ENCODE measurements at places on chromosomes 5 and 9.
A peak's percentile ranks its signal among the peaks of the same experiment; 100 is the strongest.

- no peak for DNase-seq
Observed at GRCh38 chr5:104019956-104020355, 457.4 kb upstream of the NUDT12 start.

DNA sequence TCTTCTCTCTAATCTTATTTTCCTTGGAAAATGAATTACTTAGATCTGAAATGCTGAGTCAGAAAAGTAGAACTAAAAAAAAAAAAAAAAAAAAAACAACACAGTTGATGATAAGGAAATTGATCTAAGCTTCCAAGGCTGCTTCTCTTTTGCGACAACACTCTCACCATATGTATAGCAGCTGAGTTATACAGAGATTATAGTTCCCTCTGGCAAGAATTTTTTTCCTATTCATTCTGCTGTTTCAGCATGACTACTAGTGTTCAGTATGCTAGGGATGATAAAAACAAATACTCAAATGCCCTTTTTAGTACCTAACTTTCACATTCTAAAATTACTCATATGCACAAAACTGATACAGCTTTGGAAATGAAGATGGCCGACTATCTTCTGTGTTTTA lies 267.3 kb downstream of the MLLT3 start:
- DNase-seq: no peak

DNA sequence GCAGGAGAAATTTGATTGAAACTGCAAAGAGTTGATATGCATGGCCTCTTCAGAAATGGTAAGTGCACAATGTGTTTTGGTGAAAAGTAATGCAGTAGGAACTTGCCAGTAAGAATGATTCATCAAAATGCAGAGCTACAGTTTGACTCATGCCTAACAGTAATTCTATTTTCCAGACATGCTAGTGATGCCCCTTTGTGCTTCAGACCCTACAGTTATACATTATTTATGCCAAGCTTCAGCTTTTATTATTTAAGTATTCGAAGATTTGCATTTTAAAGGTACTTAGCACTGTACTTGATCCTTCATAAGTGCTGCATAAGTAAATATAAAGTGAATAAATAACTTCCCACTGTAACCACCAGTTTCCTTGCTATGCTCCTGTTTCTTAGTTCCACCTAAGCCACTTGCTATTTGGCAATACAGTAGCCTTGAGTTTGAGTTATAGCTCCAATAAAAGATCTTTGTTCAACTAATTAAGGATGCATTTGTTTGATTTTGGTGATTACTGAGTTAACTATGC lies 3.6 kb upstream of the SPATA31E1 start:
- DNase-seq: no peak

DNA sequence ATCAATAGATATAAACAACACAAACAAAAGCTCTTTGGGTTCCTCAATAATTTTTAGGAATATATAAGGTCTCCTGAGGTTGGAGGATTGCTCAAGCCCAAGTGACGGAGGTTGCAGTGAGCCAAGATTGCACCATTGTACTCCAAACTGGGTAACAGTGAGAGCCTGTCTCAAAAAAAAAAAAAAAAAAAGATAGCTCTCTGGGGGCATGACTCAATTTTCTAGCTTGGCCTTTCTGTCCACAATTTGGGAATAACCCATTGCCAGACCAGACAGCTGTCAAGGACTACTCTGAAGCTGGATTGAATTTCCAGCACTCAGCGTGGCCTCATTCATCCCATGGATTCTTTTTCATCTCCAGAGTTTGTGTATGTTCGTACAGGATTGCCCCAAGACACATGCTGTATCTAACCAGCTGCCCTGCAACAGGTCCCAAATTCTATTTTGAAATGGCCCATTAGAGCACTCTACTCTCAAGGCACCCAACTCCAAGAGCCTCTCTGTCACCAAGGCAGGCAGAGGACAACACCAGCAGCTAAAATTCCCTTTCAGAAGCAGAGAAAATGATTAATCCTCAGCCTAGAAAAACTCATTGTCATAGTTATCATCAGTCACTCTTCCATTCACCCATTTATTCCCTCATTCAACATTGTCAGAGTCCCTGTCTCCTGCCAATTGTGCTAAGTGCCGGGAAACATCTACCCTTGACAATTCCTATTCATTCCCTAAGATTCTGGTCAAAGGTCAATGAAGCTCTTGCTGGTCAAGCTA lies 8.7 kb downstream of the FAM193B start:
- DNase-seq: no peak

- DNase-seq: no peak
Observed at GRCh38 chr5:117649821-117650220, 1075.2 kb upstream of the SEMA6A start.

- no peak for DNase-seq
Observed at GRCh38 chr9:89920131-89920530, 315.3 kb downstream of the GADD45G start.

- no peak for DNase-seq
Observed at GRCh38 chr5:2919310-2920018, 168.0 kb upstream of the IRX2 start.

- DNase-seq: no peak
Observed at GRCh38 chr5:125559296-125559695, 812.9 kb upstream of the ZNF608 start.

- no peak for DNase-seq
Observed at GRCh38 chr5:121982893-121983285, 21.1 kb downstream of the SRFBP1 start.

GRCh38 chr5:134935711-134936602 lies 31.0 kb downstream of the PCBD2 start:
- DNase-seq: no peak

GRCh38 chr9:121735793-121736770 lies 84.6 kb downstream of the DAB2IP start:
- DNase-seq: no peak

DNA sequence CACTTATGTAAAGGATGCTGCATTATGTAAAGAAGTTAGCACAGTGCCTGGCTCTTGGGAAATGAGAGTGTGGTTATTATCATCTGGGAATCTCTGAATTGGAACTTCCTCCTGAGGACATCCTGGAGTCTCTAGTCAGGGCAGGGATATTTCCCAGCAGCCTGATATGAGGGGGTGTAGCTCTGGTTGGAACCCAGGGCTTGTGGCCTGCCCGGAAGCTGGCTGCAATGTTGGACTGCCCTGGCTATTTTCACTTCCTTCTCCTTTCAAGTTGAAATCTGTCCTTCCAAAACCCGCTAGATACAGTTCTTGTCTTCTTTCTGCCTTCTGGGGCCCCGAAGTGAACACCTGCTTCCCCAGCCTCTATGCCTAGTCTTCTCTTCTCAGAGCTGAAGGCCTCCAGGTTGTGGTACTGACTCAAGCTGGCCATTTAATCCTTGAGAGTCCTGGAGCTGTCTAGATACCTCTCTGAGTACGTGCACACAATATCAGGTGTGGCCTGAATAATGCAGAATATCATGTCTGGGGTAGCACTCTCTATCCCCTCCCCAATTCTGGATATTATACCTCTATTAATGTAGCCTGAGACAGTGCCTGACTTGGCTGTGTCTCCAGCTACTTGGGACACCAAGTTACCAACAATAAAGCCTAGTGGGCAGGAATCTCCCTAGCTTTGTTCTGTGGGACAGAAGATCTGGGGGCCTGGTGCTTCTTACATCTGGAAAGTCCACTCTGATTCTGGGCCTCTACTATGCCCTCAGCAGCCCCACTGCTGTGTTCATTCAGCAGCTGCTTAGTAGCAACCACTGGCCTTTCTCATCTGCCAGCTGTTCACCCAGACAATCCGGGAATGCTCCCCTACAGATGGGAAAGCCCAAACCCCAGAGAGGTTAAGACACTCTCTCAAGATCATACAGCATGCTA lies 45.0 kb downstream of the SLC6A7 start:
- DNase-seq: no peak

GRCh38 chr5:103232393-103232999 lies 26.1 kb upstream of the MACIR start:
- no peak for DNase-seq

GRCh38 chr9:81410201-81410600 lies 279.1 kb downstream of the TLE1 start:
- no peak for DNase-seq

DNA sequence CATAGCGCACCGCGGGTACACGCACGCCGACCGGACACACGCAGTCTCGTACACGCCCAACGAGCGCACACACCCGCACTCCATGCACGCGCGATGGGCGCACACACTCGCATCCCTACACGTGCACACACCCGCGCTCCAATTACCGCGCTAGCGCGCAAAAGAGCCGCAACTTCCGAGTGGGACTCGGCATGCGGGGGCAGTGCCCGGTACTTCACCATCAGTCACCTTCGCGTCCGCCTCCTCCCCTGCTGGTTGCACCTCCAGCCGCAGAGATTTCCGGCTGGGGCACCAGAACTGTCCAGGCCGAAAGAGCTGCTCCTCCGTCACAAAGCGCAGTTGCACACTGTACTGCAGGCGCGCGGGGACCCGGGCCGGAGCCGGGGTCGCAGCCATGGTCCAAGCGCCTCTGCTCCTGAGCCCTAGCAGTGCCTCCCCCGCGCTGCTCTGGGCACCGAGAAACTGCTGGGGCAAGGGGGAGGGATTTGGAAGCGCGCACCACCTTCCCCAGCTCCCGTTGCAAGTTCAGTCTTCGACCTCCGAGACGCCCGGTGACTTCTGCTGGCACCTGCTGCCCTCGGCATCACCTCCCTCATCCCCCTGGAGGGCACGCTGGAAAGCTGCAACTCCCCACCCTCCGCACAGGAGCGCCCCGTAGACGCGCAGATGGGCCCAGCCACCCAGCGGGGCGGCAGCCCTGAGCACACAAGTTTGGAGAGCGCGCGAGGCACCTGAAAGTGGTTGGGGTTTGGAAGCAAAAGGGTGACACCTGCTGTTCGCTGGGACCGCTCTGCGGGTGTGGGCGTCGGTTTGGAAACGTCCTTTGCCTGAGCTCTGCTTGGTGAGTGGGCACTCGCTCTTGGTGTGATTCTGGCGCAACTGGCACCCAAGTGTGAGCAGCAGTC lies 337.4 kb upstream of the PUM3 start:
- DNase-seq: peak; percentile 34

DNA sequence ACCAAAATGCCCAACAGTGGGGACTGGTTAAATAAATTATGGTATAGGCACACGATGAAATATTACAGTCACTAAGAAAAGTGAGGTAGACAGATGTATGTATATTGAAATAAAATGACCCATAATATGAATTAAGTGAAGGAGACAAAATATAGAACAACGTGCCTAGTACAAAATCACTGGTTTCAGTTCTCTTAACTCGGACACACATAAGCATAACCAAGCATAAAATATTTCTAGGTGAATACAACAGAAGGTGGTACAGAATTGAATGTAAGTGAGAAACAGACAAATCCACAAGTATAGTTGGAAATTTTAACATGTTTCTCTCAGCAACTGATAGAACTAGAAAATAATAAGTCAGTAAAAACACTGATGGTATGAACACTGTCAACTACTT lies 22.0 kb downstream of the PUM3 start:
- no peak for DNase-seq

DNA sequence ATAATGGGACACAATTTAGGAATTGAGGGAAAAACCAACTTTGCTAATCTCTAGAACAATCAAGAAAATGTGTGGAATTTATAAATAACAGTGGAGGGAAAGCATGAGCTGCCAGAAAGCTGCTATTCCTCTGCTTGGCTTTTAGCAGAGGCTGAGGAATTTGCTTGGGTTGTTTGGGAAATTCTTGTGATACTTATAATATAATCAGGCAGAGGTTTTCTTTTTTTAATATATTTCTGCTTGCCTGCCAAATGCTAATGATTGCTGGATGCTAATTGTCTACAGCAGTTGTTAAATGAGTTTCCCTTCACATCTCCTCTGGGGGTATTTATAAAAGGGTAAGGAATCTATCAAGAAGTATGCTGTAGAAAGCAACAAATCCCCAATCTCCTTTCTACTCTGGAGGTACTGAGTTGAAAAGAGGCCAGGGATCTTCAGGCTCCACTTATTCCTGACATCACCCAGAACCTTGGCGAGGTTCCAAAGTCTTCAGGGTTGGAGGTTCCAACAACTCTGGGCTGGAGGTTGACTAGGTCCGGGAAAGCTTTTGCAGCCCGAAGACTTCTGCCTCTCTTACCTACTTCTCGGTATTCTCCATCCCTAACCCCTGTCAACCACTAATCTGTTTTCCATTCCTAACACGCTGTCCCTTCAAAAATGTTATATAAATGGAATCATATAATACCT lies 60.4 kb upstream of the TMED7 start:
- no peak for DNase-seq

- no peak for DNase-seq
Observed at GRCh38 chr9:112489876-112490666, 3.4 kb downstream of the KIAA1958 start.

DNA sequence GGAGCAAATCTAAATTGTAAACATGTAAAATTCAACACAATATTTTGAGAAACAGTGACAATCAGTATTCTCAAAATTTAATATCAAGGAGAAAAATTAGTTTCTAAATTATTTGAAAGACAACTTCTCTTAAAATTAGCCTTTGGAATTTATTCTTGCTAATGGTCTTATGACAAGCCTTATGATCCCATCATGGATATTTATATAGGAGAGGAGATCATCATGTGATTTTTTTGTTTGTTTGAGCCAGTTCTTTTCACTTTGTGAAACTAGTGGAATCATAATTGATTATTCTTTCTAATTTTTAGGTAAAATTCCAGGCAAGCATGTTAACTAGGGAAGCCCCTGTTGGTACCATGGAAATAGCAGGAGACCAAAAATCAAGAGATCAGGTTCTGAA lies 24.7 kb downstream of the DMXL1 start:
- no peak for DNase-seq

DNA sequence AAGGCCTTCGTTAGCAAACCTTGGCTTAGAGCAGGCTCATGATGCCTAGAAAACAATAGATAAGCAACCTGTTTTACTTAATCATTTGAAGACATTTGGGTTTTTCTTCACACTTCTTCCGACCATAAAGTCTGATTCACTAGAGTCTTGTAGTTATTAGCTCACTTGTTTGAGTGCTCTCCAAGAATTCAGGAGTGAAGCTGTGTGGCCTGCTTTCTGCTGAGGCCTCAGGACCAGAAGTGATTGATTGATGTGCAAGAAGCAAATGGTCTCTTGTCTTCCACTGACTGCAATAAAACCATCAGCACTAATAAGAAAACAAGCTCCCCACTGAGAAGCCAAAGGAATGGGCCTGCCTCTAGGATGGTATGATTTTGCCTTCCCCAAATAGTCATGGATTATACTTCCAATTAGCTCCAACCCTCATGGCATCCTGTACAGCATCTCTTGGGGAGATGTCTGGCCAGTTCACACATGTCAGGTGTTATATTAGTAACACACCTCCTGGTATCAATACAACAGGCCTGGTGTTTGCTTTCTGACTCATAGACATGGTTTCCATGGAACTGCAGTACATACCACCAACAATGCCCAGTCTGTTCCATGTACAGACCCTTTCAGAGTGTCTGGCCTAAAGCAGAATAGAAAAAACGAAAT lies 317.6 kb downstream of the CWC27 start:
- DNase-seq: no peak

GRCh38 chr9:117835798-117836197 lies 131.6 kb downstream of the TLR4 start:
- DNase-seq: no peak

DNA sequence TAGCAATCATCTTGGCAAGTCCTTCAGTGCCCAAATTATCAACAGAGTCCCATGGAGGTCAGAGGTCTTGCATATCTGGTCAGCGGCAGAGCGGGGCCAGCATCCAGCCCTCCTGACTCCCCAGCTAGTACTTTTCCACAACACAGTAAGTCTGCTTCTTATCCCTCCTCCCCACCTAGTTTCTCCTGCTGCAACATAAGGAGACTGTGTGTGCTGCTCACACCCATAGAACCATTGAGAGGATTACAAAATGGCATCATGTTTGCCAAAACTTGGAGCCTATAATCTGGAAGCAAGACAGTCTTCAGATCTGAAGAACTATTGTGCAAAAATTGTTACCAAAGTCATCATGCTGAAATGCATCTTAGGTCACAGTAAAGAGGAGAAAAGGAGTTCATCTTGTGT lies 125.8 kb upstream of the ZNF366 start:
- DNase-seq: no peak

Measured in stimulated activated CD4-positive, alpha-beta T cell treated with anti-CD3 and anti-CD28 coated beads, TNF-alpha, amount 100 ng/mL, for 48 hours (primary cell).